Omental fat pad (tissue), 4 donors: ENCODE measurements at places on chromosomes 12 and 14. TPM values are rescaled to one million over a fixed set of nuclear protein-coding genes. Genes with fewer than 3 reads are reported as not detected.

DNA sequence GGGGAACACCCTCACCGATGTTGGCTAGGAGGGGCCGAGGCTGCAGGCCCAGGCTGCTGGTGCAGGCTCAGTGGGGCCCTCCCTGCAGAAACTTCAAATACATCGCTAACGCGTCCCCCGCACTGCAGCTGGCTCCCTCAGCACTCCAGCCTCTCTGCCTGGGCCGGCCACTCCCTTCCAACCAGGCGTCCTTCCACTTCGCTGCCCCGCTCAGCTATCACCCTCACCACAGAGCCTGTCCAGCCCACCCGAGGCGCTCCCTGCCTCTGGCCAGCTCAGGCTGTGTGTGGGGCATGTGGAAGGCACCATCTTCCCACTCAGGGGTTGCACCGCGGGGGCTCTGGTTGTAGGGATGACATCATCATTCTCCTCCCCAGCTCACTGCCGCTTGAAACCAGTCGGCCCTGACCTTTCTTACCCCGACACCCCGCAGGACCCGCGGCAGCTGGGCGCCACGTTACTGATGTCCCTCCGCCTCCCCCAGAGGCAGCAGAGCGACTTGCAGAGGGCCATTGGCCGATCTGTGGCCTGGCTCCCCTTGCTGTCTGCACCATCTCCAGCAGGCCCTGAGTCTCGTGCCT is 199.9 kb upstream of the RTL1 start:
- no peak for DNase-seq

DNA sequence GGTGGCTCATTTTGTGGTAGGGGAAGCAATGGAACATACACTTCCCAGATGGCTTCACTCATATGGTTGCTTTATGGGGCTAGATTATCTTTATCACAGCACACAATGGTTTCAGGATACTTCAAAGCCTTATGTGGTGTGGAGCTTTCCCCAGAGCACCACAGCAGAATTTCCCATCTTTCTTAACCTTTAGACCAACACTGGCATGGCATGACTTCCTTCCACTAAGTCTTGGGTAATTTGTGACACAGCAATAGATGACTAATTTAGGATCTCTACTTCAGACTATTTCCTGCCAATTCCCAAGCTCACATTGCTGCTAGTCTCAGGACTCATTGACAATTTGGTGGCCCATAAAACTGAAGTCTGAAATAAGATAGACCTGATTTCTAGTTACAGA is 36.9 kb upstream of the DCN start:
- DNase-seq, result no peak

- DNase-seq, result no peak
Observed at GRCh38 chr12:8661016-8661415, 1.6 kb downstream of the MFAP5 start.

DNA sequence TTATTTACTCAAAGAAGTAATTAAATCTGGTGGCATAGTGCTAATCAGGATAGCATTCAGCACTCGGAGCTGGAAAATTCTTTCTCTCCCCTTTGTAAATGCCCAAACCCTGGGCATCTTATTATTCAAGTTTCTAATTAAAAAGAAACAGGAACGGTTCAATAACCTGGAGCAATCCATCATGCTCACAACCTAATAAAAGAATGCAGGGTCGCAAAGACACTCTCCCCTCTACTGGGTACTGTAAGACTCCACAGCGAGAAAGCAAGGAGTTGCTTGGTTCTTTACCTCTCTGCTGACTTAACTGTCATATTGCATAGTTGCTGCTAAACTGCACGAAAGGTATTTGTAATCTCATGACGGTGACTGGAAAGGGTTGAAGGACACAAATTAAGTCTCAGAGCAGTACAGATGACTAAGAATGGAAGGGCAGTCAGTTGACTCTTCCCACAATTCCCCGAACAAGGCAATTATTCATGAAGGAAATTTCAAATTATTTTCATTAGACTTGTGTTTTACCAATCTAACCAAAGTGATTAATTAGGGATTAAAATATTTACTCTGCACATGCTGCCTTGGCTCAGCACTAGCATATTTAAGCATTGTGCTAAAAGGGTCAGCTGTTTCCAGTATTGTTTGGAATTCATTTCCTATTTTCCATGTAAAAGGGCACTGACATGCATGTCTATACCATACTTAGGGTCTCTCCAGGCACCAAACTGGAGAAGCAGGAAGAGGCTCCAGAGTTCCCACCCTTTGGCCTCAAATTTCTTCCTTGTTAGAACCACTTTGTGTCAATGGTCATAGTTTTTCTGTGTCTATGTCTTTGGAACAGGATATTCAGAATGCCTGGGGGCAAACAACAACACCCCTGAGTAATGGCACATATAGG is 182.2 kb downstream of the EXOC5 start:
- DNase-seq, result no peak

Gene CCDC196
- not detected for total RNA-seq

GRCh38 chr14:73238941-73239340 is 1.6 kb downstream of the PAPLN start:
- no peak for DNase-seq

DNA sequence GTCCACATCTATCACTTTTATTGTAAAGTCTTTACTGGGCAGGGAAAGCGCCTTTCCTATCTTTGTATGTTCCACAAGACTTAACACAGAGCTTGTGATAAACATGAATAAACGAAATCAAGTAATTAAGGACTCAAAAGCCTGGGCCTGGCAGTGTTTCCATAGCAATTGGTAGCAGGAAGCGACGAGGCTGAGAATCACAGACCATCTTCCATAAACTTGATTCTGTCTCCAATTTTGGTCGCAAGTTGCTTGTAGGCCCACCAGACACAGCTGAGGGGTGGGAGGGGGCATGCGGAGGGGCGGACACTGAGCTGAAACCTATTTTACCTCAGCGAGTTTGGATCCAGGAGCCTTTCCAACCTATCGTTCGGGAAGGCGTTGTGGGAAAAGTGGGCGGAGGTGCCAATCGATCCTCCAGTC is 302 bp downstream of the CCDC38 start:
- no peak for DNase-seq

- no peak for DNase-seq
Observed at GRCh38 chr12:127925971-127926370, 341.0 kb upstream of the TMEM132C start.

DNA sequence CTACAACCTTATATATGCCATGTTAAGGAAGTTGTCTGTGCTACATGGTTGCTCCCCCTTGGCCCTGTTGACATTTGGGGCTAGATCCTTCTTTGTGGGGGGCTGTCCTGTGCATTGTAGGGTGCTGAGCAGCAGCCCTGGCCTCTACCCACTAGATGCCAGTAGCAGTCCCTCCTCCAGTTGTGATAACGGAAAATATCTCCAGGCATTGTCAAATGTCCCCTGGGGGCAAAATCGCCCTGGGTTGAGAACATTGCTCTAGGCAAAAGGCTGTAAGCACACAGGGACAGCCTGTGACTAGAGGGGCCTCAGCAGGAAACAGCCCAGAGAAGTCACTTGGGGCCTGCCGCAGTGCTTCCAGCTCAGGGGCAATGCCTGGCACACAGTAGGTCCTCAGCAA is 1100.3 kb downstream of the BCL11B start:
- no peak for DNase-seq
